ENCODE measurements at places on chromosomes 11 and 22.

DNA sequence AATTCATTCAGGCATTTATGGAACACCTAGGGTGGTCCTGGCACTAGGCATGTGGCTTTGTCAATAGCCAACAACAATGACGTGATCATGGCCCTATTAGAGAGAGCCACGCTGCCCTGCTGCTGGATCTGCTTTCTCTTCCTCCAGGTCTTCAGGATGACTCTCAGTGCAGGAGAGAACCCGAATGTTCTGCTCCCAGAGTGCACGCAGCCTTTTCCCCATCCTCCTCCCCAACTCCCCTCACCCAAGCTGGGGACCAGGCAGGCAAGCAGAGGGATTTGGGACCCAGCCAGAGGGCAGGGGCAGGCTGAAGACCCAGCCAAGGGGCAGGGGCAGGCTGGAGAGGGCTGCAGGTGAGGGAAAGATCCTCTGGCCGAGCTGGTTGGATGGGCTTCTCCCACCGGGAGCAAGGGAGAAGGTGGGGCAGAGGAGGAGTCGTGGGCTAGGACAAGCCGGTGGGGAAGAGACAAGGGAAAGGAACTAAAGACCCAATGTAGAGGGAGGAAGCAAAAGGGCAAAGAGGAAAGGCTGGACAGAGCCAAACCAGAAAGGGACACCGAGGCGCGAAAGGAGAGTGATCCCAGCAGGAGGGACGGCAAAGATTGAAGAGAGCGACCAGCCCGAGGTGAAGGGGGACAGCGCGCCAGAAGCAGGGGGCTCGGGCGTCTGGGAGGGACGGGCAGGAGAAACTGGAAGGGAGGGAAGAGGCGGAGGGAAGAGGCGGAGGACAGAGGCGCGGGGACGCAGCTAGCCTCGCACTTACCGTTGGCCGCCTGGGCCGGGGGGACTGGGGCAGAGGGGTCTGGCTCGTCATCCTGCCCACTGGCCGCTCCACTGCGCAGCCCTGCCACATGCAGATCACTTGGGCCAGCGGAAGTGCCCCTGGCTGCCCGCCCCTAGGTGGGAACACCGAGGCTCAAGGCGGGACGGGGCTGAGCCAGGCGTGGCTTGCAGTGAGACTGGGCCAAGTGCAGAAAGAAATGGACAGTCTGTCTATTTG is at the start of gene KCTD14:
Gene KCTD14 (minus strand): TSS at position 880 of the 1,000 bp plus-strand sequence. CDS start 27 bp downstream, at position 853.
- no peak for DNase-seq

GRCh38 chr11:85088286-85088685 is 538.9 kb downstream of the DLG2 start:
- no peak for DNase-seq

- DNase-seq: no peak
Observed at GRCh38 chr11:4018641-4019040, 76.0 kb upstream of the RRM1 start.

GRCh38 chr11:113016905-113017304 is 55.7 kb downstream of the NCAM1 start:
- DNase-seq: no peak

DNA sequence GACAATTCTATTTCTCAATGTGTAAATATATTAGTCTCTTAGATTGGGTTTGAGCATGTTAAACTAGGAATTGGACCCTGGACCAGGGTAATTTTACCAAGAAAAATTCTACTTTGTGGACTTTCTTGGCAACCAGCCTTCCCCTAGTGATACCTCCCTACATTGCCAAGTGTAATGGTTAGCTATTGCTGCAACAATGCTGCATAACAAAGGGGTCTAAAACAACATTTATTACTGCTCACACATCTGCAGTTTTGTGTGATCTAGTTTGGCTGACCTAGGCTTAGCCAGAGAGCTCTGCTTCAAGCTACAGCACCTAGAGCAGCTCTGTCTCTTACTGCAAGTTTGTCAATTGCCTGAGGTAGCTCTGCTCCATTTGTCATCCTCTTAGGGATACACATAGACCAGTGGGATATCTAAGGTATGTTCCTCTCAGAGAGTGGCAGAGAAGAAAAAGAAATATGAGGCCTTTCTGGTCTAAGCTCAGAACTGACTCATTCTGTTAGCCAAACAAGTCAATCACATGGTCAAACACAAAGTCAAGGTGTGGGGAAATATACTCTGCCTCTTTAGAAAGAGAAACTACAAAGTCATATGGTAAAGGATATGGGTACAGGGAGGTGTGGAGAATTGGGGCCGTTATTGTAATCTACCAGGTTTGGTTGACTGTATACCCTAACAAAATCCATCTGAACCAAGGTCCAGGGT is 2.0 kb upstream of the LAYN start:
- no peak for DNase-seq

DNA sequence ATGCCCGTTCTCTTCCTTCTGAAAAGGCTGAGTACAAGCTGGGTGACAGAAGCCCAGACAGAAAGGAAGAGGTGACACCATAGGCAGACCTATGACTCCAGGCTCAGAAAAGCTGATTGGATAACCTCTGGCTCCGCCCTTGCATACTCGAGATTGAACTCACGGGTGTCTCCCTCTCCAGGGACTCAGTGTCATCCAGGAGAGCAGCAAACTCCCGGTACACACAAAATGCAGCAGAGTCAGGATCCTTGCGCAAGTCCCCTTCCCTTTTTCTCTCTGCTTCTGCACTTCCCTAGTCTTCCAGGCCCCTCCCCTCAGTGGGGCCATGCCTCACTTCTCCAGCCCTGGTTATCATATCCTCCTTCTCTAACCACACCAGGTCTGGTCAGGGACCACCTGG is 9.8 kb downstream of the SCN4B start:
- no peak for DNase-seq

GRCh38 chr11:75337195-75337654 is 14.2 kb downstream of the ARRB1 start:
- DNase-seq: no peak

DNA sequence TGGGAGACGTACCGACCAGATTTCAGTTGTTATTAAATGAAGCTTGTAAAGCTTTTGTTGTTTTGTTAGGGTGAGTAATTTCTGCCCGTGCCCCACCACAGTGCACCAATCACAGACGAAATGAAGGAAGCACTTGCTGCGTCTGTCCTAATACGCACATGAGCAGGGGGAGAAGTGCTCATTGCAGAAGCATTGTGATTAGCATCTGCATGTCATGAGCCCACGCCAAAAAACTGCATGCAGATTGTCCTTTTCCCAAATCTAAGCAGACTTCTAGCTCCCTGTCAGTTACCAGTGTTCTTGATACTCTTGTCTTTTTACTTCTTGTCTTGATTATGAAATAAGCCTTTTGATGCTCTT is 15.5 kb downstream of the RBX1 start:
- no peak for DNase-seq

GRCh38 chr11:57307666-57308270 is 17.0 kb downstream of the TNKS1BP1 start:
- DNase-seq: no peak

- DNase-seq: no peak
Observed at GRCh38 chr11:19802773-19803293, 90.2 kb downstream of the NAV2 start.

DNA sequence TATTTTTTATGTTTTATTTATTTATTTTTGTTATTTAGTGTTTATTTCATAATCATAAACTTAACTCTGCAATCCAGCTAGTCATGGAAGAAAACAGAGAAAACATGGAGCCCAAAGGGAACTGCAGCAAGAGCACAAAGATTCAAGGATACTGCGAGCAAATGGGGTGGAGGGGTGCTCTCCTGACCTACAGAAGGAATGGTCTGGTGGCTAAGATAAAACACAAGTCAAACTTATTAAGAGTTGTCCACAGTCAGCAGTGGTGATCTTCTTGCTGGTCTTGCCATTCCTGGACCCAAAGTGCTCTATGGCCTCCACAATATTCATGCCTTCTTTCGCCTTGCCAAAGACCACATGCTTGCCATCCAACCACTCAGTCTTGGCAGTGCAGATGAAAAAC is 36.7 kb downstream of the STIM1 start:
- DNase-seq: no peak

GRCh38 chr11:1947592-1948237 is 583 bp downstream of the MRPL23 start:
- DNase-seq: no peak

DNA sequence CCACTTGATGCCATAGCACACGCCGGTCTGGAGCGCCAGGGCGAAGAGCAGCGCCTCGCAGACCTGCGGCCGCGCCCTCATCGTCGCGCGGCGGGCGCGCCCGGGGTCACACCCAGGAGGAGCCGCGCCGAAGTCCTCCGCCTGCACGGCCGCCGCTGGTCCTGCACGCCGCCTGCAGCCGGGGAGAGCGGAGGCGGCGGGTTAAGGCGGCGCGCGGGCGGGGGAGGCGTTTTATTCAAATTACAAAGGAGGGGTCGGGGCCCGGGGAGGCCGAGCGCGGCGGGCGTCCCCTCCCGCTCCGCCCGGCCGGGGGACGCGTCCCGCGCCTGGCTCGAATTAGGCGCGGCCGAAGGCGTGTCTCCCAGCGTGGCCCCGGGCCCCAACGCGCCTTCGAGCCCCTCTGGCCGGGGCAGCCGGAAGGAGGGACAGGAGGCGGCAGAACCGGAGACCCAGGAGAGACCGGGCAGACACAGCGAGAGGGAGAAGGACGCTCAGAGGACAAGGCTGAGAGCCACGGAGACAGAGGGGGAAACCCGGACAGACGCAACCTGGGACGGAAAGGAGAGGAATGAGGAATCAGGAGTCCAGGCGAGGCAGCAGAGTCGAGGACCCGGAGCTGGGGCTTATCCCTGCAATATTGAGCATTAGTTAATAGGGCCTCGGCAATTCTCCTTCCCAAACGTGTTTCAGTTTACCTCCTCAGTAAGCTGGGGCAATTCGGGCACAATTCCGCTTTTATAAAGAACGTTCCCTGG is at the start of gene WNT11:
Gene WNT11 (minus strand): TSS at position 176 of the 755 bp plus-strand sequence. CDS start 95 bp downstream, at position 81.
- DNase-seq: peak; percentile 68

GRCh38 chr11:10952872-10953271 is 95.0 kb upstream of the ZBED5 start:
- no peak for DNase-seq

- DNase-seq: no peak
Observed at GRCh38 chr11:41056892-41057569, 402.4 kb downstream of the LRRC4C start.

DNA sequence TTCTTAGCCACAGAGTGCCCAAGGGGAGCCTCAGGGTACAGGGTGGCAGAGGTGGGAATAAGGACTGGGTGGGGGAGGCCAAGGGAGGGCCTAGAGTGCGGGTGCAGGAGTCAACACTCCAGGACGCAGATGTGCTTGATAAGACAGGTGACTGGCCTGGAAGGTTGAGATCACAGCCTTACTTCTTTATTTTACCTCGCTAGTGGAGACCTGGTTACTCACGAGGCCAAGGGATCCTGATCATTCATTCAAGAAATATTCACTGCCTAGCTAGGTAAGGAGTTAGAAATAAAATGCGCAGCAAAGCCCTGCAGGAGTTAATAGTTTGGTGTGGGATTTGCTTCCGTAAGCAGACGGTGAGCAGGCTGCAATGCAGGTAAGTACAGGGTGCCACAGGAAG is 13.2 kb upstream of the PEX26 start:
- no peak for DNase-seq

- DNase-seq: no peak
Observed at GRCh38 chr11:73753938-73754337, 6.9 kb downstream of the RAB6A start.

- DNase-seq: no peak
Observed at GRCh38 chr11:80838153-80838552, 1397.3 kb upstream of the TENM4 start.

GRCh38 chr22:43542681-43543521 is 131.1 kb downstream of the MPPED1 start:
- DNase-seq: no peak

DNA sequence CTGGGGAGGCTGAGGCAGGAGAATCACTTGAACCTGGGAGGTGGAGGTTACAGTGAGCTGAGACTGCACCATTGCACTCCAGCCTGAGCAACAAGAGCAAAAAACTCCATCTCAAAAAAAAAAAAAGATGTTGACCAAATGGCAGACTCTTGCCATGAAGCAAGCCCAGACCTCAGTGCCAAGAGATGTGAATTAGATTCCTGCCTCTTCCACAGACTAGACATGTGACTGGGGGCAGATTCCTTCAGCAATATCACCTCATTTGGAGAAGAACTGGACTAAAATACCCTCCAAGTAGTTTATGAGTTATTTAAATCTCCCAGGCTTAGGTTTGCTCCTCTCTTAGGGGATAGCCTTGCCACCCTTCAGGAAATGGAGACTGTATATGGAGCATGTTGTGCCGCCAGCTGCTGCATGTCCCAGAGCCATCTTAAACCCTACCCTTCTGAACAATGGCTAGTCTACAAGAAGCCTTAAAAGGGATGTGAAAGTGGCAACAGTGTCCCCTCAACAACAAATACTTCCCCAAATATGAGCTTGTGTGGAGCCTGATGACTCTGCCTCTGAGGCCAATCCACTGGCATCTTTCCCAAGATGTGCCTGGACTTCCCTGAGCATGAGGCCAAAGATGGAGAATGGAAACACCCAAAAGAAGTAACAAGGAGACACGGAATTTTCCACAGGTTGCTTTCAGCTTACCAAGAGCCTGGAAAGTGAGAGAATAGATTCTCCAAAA is 763 bp upstream of the MS4A7 start:
- no peak for DNase-seq

DNA sequence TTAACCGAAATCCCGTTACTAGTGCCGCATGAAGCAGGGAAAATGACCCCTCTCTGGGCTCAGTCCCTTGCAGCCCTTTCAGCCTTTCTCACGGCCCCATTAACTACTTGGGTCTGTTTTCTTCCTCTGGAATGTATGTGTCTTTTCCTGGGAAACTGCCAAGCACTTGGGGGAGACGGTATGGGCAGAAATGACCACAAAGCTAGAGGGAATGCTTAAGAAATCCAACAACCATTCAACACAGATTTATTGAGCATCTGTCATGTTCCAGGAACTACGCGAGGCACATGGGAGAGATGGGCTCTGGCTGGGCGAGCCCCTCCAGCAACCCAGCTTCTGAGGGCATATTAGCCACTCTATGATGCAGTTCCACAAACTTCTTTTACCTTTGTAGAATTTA is 462.6 kb downstream of the BUD13 start:
- DNase-seq: no peak

DNA sequence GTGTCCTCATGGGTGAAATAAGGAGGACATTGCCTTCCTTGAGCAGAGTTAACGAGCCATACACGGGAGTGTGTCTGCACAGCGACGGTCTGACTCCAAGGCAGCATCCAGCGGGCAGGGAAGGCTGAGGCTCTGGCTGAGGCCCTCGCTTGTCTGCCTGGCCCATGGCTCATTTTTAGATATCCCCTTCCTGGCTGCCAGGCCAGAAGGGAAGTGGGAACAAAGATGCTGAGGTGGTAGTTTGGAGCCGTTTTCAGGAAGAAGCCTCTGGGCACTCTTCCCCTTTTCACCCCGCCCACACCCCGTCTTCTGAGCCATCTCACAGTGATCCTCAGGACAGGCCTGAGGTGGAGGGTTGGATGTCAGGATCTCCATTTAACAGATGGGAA is 3.0 kb upstream of the SLCO2B1 start:
- DNase-seq: no peak

GRCh38 chr11:20056950-20057943 is 103.0 kb downstream of the DBX1 start:
- DNase-seq: no peak
